ENCODE measurements at places on chromosomes 5 and 9.
A peak's percentile ranks its signal among the peaks of the same experiment; 100 is the strongest.

DNA sequence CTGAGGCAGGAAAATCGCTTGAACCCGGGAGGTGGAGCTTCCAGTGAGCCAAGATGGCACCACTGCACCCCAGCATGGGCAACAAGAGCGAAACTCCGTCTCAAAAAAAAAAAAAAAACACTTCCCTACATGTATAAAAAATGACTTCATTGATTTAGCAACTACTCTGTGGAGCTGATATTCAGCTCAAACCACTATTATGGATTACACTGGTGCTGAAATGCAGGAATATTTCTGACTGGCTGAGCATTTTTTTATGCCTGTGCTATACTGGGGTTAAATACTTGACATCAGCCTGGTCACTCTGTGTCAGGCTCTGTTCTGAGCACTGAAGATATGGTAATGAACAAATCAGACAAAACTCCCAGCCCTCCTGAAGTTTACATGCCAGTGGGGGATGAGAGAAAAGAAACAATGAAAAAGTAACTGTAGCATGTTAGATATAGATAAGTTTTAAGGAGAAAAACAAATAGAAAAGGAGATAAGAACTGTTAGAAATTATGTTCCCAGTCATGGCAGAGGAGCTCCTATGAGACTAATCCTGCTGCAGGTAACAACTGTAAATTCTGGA lies 22.6 kb upstream of the TTC39B start:
- DNase-seq, result no peak

GRCh38 chr9:136791516-136792276 lies 552 bp downstream of the TMEM141 start:
- peak; percentile 75 for DNase-seq

- no peak for DNase-seq
These were observed 48.1 kb upstream of the PCSK1 start for GRCh38 chr5:96481009-96481786.

DNA sequence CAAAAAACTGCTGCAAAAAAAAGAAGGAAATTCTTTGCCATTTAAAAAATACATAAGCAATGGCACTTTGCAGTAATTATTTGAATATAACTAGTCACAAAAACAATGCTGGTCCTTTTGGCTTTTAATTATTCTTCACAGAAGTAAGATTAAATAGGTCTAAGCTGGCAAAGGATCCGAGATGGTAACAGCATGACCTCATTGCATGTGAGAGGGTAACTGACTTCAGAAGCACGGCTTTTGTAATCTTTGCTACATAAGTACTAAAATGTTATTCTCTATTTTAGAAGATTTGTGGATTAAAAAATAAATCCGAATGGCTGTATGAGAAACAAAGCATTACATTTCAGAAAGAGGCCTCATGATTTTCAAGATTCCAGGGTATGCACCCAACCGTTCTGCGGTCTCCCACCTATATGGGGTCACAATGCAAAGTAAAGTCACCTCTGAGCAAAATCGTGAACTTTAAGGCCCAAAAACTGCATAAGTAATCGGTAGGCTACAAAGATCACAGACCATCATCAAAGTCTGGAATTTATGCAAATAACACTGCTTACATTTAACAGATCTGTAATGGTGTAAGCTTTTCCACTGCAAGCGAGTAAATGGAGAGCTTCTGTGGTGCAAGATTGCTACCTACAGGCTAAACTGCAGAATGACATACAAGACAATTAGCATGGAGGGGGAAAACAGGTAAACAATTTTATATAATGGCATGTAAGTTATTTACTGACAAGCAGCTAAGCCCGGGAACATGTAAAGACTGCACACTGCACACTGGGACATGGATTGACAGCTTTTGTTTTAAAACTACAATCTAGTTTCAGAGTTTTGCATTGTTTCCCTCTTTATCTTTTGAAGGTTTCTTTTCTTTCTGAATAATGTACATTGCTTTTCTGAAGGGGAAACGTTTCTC lies 231.6 kb downstream of the SLF1 start:
- peak; percentile 43 for DNase-seq

GRCh38 chr9:133477992-133478850 lies 678 bp downstream of the SLC2A6 start:
- DNase-seq, result peak; percentile 39

- DNase-seq, result no peak
These were observed 225.4 kb upstream of the DAB2 start for GRCh38 chr5:39650008-39650762.
